Epithelial cell of prostate (primary cell): ENCODE measurements at places on chromosomes 1 and 21.

GRCh38 chr1:10001016-10001665, 4.1 kb downstream of the RBP7 start:
- no peak for DNase-seq

GRCh38 chr1:36520771-36521420, 38.2 kb upstream of the CSF3R start:
- no peak for DNase-seq

DNA sequence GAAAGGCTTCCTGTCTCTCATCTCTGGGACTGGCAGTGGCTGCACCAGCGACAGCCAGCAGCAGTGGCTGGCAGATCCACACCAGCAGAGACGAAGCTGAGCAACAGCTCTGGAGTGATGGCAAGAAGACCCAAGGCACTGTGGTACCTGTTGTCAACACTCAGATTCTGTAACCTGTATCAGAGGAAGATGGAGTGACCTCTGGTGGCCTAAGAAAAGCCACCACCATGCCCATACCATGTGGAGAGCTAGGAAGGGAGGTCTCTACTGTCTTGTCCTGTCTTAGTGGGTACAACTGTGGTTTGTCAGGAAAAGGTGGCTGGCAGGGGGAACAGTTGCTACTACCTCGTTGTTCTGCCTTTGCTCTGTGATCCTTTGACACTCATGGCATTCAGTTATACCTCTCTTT, 22.5 kb upstream of the RHBDL2 start:
- DNase-seq = no peak

GRCh38 chr1:10598389-10598702, 123.6 kb downstream of the PEX14 start:
- no peak for DNase-seq

- DNase-seq = no peak
Measured at GRCh38 chr1:230698130-230698529, 15.8 kb downstream of the AGT start.

GRCh38 chr21:46594276-46594675, 10.6 kb downstream of the S100B start:
- DNase-seq = no peak

- no peak for DNase-seq
Measured at GRCh38 chr1:66930823-66931174, 6.0 kb downstream of the MIER1 start.

DNA sequence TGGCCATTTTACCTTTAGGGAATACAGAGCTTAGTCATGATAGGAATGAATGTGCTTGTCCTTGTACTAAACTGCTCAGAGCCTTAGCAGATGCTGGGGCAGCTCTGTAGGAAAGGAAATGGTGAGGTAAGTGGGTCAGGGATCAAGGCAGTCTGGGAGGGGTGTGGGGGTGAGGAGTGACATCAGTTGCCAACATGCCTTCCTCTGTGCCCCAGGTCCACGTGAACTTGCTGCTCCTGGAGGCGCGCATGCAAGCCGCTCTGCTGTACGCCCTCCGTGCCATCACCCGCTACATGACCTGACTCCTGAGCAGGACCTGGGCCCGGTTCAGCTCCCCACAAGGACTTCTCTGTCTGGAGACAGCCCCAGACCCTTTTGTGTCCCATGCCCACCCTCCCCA, 21.2 kb downstream of the SESN2 start:
- no peak for DNase-seq
